ENCODE measurements at places on chromosomes 7 and 10. TPM values are rescaled to one million over a fixed set of nuclear protein-coding genes. Genes with fewer than 3 reads are reported as not detected.

DNA sequence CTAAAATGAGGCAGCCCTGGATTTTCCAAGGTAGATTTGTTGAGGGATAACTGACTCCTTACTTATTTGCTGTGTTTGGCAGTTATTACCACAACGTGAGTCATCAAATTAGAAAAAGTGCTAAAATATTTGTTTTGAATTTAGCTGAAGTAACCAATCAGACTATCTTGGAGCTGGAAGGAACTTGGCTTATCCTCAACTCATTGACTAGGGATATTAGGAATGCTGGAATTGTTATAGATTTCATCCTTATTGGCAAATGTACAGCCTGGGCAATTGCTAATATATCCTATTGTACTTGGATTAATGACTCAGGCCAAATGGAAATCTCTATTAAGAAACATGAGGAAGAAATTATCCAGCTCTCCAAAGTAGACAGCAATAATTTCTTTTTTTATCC, 1189.0 kb upstream of the LRRN3 start:
- DNase-seq: no peak

DNA sequence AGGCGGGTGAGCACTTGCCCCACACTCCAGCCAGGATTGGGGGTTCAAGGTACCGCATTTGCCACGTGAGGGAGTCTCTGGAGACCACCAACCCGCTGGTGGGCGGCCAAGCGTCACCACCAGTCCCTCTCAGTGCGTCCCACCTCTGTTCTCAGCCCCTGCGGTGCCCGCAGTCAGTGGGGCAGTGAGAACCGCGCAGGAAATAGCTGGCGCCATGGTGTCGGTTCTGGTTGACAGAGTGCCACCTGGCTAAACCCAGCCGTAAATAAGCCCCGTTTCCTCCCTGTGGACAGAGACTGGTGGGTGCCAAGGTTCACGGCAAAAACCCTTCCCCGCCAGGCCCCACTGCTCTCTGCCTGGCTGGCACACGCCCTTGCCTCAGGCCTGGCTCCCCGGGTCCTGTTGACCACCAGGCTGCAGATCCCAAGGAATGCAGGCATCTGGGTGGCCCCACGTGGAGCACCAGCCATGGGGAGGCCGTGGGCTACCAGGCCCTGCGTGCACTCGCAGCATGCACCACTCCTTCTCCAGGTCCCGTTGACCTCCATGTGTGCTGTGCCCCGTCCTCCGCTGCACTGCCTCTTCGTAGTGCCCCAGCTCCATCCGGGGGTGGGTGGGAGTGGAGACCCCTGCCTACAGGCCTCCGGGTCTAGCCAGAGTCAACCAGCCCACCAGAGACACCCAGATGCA, 140.0 kb downstream of the LHPP start:
- no peak for DNase-seq

GRCh38 chr7:41466760-41467384, 236.0 kb downstream of the INHBA start:
- no peak for DNase-seq

GRCh38 chr7:26103596-26103995, 48.4 kb upstream of the NFE2L3 start:
- no peak for DNase-seq

TMEM184A gene
- polyA plus RNA-seq: 9.1 TPM

DNA sequence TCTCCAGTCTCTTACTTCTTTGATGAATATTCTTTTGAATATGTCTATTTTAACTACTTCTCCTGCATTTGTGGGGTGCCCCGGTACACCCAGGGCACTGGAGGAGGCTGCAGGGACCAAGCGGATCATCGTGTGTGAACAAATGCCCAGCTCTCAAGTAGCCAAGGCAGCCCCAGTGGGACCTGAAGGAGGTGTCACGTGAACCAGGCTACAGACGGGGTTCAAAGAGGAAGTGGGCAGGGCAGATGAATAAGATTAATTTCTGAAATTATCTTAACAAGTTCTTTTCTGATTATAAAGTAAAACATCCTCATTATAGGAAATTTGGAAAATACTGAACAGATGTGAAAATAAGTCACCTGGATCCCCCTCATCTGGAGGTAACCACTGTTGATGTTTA, 78.4 kb upstream of the DUSP5 start:
- no peak for DNase-seq

DNA sequence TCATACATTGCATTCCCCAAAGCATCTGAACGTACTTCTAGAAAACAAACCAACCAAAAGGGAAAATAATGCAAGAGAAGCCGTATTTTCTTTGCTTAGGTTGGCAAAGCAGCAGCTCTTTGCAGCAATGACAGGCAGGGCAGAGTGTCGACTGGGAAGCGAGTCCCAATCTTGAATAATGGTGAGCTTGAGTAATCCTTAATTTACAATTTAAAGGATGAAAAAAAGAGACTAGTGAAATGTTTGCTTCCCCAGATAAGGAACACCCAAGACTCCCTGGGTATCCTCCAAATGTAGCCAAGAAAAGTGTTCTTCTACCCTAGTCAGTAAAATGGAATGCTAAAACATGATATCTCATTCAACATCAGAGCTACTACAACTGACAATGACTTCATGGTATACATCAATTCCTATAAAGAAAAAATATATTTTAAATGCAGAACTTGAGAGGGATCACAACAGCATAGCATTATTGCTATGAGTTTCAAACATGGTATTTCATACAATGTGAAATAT, 32.0 kb downstream of the GPAM start:
- no peak for DNase-seq

DNA sequence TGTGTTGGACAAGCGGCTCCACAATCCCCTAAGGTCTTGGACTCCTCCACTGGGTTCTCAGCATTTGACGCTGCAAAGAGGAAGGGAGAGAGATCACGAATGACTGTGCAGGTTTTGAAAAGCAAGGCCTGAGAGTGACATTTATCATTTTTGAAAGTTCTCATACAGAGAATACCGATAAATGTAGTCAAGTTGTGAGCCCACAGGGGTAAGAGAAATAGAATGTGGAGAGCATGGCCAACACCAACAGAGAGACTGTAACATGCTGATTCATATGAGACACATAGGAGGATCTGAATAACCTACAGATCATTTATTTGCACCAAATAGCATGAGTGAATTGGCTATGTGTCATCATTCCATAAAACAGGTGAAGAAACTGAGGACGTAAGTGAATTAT, 230.5 kb upstream of the MBL2 start:
- DNase-seq: no peak

DNA sequence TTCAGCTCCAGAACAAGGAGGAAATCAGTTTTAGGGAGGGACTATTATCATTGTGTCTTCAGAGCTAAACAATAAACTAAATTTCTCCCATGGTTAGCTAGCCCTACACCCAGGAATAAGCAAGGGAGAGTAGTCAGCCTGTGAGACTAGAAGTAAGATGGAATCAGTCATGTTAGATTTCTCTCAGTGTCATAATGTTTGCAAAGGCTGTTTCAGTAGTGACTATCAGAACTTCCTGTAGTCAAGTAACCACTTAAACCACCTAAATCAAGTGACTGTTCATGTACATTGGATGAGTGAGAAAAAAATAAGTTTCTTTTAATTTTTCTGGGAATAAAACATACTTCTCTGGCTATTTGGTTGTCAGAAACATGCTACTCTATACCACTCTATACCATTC, 121.6 kb downstream of the KCND2 start:
- DNase-seq: no peak

DNA sequence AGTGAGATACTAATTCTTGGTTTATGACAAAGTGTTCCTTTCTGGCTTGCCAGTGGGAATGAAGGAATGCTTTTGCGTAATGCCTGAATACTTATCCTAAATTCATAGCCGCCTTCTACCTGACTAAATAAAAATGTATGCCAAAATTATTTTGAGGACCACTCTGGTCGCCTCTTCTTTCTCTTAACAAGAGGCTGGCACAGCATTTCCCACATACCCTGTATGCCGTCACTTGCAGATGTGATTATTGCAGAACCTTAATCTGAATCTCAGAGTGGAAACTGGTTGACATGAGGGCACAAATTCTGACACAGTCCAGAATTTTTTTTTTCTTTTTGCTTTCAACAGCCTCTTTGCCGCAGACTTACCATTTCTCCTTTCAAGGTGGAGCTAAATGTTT, 124.6 kb upstream of the GLCCI1 start:
- DNase-seq: no peak

LRIT1 gene
- polyA plus RNA-seq: not detected

DNA sequence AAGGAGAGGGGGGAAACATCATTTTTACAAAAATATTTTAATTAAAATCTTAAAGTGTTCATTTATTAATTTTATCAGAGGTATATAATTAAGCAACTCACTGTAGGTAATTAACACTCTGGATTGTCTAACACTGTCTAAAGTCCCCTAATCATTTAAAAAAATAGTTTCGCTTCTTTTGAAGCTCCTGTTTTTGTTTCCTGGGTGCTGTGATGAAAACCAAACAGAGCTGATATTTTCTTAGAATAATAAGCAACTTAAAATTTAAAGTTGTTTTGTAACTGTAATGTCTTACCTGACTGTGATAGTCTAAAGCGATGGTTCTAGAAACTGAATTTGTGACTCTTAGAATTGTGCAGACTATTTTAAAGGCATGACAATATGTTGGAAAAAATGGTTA, 961.0 kb downstream of the GATA3 start:
- DNase-seq: no peak

DNA sequence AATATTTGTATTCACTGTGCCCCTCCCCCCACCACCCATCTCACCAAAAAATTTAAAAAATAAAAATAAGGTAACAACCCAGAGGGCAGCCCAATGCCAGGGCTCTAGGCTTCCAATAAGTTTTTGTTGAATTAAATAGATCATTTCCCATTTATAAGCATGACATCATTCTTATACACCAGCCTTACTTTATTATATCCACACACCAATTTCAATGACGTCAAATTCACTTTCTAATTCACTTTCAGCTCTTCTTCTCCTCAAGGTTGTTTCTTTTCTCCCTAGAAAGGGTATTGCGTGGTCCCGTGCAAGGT, 1.2 kb upstream of the DKK1 start:
- no peak for DNase-seq

EEPD1 gene
- polyA plus RNA-seq: 7.2 TPM

DNA sequence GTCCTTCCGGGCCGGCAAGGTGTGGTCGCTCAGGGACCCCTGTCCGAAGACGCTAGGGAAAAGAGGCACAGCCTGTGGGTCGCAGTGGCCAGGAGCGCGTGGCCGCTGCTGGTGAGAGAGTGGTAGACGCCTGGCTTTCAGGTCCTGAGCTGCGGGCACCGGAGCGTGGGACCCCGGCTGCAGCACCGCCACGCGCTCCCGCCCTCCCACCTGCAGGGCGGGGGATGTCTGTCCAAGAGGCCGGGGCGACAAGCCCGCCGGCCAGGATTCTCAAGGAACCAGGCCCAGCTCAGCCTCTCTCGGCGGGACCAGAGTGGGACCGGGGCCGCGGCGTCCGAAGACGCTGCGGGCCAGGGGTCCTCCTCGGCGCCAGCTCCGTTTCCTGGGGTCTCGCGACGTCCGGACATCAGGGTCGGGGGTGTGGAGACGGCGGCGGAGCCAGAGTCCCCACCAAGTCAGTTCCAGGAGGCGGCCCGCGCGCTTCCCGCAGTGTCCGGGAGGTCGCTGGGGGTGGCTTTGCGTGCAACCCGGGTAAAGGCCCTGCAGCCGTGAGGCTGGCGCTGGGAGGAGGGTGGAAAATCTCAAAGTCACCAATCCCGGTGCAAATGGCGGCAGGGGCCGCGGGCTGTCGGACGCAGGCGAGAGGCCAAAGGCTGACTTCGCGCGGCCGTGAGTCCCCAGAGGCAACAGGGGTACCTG, 5.5 kb downstream of the ZNF503 start:
- peak; percentile 31 for DNase-seq

DNA sequence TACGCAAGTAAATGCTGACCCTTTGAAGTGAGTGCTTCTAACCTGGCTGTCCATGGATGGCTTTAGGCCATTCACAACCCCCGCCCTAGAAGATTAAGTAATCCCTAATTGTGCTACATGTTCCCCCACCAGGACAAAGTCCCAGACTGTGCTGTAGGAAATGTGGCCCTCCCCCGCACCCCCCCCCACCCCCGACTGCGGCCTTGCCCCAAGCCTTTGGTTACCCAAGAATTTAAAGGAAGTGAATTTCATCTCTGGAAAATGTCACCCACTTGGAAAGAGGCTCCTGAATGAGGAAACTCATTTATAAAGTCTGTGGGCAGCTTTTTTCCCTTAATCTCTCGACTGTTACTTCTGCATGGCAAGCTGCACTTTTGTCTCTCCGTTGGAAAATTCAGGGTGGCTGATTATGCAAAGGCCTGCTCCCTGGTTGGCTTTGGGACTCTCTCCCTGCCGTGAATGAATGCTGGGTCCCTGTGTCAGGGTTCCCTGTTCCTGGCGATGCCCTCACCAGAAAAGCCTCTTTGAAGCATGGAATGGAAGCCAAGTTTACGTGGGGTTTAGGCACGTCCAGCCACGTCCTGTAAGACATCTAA, 31.4 kb upstream of the AQP1 start:
- DNase-seq: no peak

DNA sequence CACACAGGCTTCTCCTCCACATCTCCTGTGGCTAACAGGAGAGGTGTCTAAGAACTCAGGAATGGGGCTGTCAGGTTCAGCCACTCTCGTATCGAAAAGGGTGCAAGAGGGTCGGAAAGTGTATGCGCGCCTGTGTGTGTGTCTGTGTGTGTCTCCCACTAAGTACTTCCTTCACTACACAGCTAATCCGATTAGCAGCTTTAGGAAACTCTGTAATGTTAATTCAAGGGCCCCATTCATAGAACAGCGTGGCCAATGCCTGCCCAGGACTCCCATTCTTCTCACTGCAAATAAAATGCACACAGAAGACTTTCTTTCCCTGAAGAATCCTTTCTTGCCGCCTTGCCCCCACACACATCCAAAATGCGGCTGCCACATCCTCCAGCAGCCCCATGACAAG, 39.9 kb downstream of the TLL2 start:
- DNase-seq: no peak

GRCh38 chr7:101630591-101630990, 1.5 kb upstream of the MYL10 start:
- no peak for DNase-seq

- no peak for DNase-seq
These were observed 94.9 kb downstream of the GPR26 start for GRCh38 chr10:123761038-123761428.

CNPY1 gene
- not detected for polyA plus RNA-seq

- no peak for DNase-seq
These were observed 42.2 kb upstream of the SRGN start for GRCh38 chr10:69045441-69046300.

KCND2 gene
- 1.0 TPM for polyA plus RNA-seq

- DNase-seq: no peak
These were observed 39.1 kb downstream of the CDK6 start for GRCh38 chr7:92797284-92797683.

DNA sequence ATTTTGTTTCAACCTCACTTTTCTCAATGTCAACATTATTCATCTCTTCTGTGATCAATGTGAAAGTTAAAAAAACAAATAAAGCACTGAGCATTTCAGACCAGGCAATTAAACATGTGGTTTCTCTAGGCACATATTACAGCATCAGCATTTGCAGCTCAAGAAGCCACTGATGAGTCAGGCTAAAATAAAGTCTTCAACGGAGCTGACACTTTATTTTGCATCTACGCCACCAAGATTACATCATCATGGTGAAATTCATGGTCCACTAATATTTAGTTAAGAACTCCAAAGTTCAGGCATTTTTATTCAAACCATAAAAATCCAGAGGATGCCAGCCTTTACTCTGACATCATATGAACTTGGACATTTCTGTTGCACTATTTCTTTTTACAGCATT, 33.0 kb downstream of the MAGI2 start:
- DNase-seq: no peak

GRCh38 chr10:30384701-30385201, 35.7 kb upstream of the MTPAP start:
- DNase-seq: no peak

GRCh38 chr10:56823849-56824248, 462.8 kb upstream of the ZWINT start:
- DNase-seq: no peak

SORCS3 gene
- 3.2 TPM for polyA plus RNA-seq

ATOH7 gene
- 0.99 TPM for polyA plus RNA-seq

Data from right renal pelvis (tissue), 4 donors.